ENCODE measurements at places on chromosomes 7 and 10.

DNA sequence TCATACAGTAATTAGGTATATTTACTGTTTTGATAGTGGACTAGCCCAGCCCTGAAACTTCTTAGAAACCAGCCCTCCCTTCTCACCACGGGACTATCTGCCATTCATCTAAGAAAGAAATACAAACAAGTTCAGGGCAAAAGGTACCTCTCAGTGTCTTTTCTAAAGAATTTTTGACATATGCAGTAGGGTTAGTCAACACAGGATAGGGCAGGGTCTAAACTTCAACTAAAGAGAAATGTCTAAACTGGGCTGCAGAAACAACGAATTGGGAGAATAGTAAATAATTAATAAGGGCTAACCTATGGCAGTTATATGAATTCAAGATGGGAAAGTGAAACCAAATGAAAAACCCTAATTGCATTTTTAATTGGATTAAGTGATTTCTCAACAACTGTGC lies 496.6 kb downstream of the INHBA start:
- no peak for DNase-seq

DNA sequence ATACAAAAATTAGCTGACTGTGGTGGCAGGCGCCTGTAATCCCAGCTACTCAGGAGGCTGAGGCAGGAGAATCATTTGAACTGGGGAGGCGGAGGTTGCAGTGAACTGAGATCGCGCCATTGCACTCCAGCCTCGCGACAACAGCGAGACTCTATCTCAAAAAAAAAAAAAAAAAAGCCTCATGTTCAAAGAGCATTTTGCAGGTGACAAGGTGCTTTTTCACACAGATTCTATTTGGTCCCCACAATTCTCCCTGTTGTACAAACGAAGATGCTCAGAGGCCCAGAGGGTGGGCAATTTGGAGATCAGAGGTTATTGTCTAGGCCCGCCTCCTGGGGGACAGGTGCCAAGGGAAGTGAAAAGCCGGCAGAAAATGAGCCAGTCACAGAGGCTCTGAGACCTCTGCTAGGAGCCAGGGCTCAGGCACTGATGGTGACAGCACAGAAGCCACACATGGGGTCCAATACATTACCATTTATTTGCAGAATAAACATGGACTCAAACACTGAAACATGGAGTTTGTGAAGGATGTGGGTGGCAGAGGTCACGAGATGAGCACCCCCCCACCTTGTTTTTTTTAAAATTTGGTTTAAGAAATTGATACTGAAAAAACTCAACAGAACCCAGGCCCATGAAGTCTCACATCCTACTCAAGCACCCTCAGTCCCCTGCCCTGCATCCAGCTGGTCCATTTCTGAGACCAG lies 882 bp upstream of the GAL3ST4 start:
- DNase-seq, result no peak

DNA sequence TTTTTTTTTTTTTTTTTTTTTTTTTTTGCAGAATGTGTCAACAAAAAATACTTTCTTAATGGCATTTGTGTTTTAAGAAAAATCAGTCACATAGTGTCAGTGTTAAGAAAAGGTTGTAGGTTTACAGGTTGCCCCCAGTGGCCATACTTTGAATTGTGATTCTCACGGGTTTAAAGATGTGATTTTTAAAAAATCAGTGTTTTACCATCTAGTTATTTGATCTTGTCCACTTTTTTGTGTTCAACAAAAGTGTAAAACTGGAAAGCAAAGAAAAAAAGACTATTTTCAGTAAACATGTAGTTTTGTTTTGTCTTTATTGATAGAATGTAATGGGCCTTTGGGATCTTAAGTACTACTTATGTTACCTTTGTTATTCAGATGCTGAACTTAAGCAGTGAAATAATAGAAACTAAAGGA lies 25.7 kb downstream of the SUV39H2 start:
- DNase-seq, result no peak

GRCh38 chr10:31602541-31603234 lies 283.7 kb downstream of the ZEB1 start:
- DNase-seq, result no peak

All from stimulated activated CD4-positive, alpha-beta T cell treated with anti-CD3 and anti-CD28 coated beads, Interleukin-1b, Interleukin-23, amount 100 ng/mL, for 1 hour (primary cell).